B cell (primary cell): ENCODE measurements at places on chromosomes 13 and 19. TPM values are rescaled to one million over a fixed set of nuclear protein-coding genes. Genes with fewer than 3 reads are reported as not detected.

Gene R3HDM4
- total RNA-seq, result 165 and 176 TPM in 2 replicates

Gene DACT3
- 0.15 and 0.34 TPM in 2 replicates for total RNA-seq

Gene MBD3L2
- total RNA-seq, result not detected in 2 replicates

Gene C1QTNF9B
- not detected in 2 replicates for total RNA-seq

Gene ICAM5
- total RNA-seq, result 0.34 and 0.54 TPM in 2 replicates

Gene ZNF154
- 40.4 and 42.8 TPM in 2 replicates for total RNA-seq

Gene TMPRSS9
- total RNA-seq, result 0.15 TPM in 1 of 2 replicates, not detected in the other

Gene LGALS7B
- total RNA-seq, result not detected in 2 replicates

GRCh38 chr19:35076657-35077056, 35.1 kb downstream of the HPN start:
- H3K27ac ChIP-seq, result no peak overlapping the region
- no peaks in the 10 kb centered on the region for H3K36me3 ChIP-seq
- H3K4me3 ChIP-seq, result no peak overlapping the region
- H3K4me1 ChIP-seq, result peaks cover 42% of the 10 kb centered on the region

DNA sequence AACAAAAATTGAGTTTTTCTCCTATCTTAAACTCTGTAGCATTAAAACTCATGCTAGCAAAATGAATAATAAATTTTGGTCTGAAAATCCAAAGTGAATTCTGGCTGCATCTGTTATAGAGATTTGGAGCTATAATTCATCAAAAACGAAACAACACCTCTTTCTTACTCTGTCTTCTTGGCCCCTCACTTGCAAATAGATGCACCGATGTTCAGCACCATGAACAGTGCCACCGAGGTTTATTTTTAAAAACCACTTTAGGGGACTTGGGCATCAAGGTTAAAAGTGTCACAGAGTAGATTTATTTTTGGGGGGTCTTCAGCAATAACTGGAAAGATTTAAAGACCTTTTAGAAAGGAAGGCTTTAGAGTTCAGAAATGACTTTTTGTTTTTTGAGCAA, 26.1 kb upstream of the EID2 start:
- H3K27ac ChIP-seq, result no peak overlapping the region
- peaks cover 4% of the 10 kb centered on the region for H3K27me3 ChIP-seq
- no peak overlapping the region for H3K4me3 ChIP-seq
- no peak for DNase-seq
- H3K4me1 ChIP-seq, result no peaks in the 10 kb centered on the region

GRCh38 chr19:5436106-5436947, 18.9 kb upstream of the ZNRF4 start:
- H3K36me3 ChIP-seq, result no peaks in the 10 kb centered on the region
- no peak overlapping the region for H3K27ac ChIP-seq
- no peak for DNase-seq
- H3K4me3 ChIP-seq, result no peak overlapping the region

DNA sequence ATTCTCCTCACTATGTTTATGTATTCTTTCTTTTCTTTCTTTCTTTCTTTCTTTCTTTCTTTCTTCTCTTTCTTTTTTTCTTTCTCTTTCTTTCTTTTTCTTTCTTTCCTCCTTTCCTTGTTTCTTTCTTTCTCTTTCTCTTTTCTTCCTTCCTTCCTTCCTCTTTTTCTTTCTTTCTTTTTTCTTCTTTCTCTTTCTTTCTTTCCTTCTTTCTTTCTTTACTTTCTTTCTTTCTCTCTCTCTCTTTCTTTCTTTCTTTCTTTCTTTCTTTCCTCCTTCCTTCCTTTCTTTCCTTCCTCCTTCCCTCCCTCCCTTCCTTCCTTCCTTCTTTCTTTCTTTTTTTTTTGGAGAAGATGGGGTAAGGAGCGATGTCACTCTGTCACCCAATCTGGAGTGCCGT, 1405.5 kb downstream of the SLITRK5 start:
- no peak overlapping the region for H3K27ac ChIP-seq
- no peaks in the 10 kb centered on the region for H3K36me3 ChIP-seq
- no peaks in the 10 kb centered on the region for H3K4me1 ChIP-seq

DNA sequence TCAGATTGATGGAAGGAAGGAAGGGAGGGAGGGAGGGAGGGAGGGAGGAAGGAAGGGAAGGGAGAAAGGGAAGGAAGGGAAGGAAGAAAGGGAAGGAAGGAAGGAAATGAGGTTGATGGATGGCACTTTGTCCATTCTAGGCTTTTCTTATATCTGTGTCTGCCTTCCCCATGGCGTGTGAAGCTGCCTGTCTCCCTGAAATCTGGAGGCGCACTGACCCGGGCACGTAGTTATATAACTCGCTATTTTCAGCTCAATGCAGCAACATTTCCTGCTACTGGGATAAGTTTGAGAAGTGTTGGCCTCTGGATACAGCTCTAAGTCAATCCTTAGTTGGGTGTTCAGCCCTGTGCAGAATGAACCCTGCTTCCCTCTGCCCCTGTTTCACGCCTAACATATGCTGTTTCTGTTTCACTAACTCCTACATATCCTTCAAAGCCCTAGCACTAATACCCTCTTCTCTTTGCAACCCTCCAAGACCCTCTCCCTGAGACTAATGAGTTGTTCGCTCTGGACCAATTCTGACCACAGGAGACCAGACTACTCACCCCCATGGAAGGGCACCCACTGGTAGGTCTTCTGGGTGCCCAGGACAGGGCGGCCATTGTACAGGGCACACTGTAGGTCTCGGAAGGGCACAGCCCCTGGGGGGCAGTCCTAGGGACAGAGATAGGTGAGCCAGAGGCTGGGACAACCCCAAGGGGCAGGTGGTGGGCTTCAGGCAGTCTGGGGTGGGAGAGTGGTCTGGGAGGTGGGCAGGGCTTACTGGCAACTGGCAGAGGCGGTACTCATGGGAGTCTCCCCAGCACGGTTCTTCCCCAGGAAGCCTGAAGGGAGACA, 3.0 kb downstream of the ADAMTSL5 start:
- no peak overlapping the region for H3K27ac ChIP-seq
- DNase-seq, result no peak
- peaks cover 3% of the 10 kb centered on the region for H3K27me3 ChIP-seq
- H3K36me3 ChIP-seq, result no peaks in the 10 kb centered on the region
- H3K4me3 ChIP-seq, result no peak overlapping the region
- H3K4me1 ChIP-seq, result peaks cover 22% of the 10 kb centered on the region

DNA sequence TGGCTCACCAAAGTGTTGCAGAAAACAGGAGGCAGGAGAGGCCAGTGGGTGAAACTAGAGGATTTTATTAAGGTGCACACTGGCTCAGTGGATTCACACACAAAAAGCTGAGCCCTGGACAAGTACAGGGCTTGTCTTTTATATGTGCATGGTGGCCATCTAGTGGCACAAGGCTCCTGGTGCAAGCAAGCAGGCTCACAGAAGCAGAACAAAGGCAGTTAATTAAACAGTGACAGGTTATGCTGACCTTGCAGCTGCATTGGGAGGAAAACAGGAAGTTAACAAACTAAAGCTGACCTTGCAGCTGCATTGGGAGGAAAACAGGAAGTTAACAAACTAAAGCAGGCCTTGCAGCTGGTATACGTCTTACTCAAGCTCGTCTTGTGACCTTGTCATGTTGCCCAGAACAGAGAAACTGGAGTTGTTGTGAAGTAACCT, 65.3 kb upstream of the ZNF681 start:
- H3K36me3 ChIP-seq, result no peaks in the 10 kb centered on the region
- DNase-seq, result peak; percentile 46
- H3K4me1 ChIP-seq, result no peaks in the 10 kb centered on the region
- H3K27me3 ChIP-seq, result no peaks in the 10 kb centered on the region
- H3K27ac ChIP-seq, result peak overlapping the region; percentile 44

DNA sequence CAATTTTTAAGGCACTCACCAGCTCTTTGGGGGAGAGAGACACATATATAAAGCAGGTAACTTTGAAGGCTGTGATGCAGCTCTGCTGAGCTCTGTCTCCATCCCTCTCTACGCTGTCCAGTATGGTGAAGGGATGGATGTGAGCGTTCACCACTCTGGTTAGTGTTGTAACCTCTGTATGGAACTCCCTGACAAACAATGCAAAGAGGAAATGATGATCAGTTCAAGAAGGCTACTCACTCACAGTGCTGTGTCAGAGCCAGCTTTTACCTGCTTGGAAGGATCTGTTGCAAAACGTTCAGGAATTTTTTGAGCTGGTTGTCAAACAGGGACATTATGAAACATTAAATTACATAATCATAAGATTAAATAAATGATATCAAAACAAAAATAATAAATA, 90.8 kb upstream of the SLC10A2 start:
- H3K4me1 ChIP-seq, result no peaks in the 10 kb centered on the region
- H3K4me3 ChIP-seq, result no peak overlapping the region
- no peaks in the 10 kb centered on the region for H3K36me3 ChIP-seq

DNA sequence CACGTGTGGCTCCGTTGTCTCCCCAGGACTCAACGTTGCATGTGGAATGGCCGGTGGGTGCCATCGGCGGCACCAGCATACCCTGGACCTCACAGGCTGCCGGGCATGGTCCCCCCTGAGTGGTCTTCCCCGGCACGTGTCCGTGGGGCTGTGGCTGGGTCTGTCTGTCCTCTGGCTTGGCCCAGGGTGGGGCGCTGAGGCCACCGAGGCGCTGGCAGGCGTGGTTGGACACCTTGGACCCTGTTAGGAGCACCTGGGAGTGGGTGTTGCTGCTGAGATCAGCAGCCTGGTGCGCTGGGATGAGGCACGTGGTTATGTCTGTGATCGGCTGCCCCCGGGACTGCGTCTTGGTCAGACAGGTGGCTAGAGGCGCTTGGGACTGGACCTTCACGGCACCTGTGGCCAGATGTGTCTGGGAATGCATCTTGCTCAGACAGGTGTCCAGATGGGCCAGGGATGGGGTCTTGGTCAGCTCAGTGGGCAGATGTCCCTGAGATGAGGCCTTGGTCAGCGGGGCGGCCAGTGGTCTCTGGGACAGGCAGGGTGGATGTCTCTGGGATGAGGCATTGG, 9.2 kb downstream of the IQCN start:
- H3K27ac ChIP-seq, result no peak overlapping the region
- no peaks in the 10 kb centered on the region for H3K36me3 ChIP-seq
- H3K4me3 ChIP-seq, result no peak overlapping the region
- no peaks in the 10 kb centered on the region for H3K4me1 ChIP-seq

DNA sequence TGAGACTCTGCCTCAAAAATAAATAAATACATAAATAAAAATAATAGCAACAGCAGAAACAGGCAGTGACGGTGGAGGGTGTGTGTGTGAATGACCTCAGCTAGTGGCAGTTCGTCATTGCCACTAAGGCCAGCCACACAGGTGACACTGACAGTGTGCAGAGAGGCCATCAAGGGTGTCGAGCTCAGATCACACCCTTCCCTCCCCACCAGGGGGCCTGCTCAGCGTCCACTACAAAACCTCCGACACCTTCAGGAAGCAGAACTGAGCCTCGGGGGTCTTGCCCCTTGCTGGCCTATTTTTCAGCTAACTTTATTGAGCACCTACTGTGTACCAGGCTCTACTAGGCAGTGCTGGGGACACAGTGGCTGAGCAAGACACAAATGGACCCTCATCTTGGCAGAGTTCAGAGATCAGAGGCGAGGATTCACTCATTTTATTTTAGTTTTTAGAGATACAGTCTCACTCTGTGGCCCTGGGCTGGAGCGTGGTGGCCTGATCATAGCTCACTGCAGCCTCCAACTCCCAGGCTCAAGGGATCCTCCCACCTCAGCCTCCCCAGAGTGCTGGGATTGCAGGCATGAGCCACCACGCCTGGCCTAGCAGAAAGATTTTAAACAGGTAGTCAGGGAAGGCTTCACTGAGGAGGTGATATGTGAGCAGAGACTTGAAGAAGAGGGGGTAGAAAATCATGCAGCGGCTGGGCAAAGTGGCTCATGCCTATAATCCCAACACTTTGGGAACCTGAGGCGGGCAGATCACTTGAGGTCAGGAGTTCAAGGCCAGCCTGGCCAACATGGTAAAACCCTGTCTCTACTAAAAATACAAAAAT, 30.3 kb upstream of the SEMA6B start:
- no peaks in the 10 kb centered on the region for H3K36me3 ChIP-seq
- peaks cover 2% of the 10 kb centered on the region for H3K4me1 ChIP-seq
- no peak overlapping the region for H3K27ac ChIP-seq
- peaks cover 42% of the 10 kb centered on the region for H3K27me3 ChIP-seq

- no peak overlapping the region for H3K27ac ChIP-seq
- peaks cover 2% of the 10 kb centered on the region for H3K4me1 ChIP-seq
- no peak overlapping the region for H3K4me3 ChIP-seq
- H3K27me3 ChIP-seq, result no peaks in the 10 kb centered on the region
Observed at GRCh38 chr19:14052470-14052869, 9.4 kb downstream of the PALM3 start.

- H3K4me3 ChIP-seq, result no peak overlapping the region
- no peak for DNase-seq
- H3K36me3 ChIP-seq, result no peaks in the 10 kb centered on the region
Observed at GRCh38 chr13:79779761-79780160, 298.8 kb downstream of the NDFIP2 start.

GRCh38 chr19:49923055-49924003, 5.7 kb upstream of the ATF5 start:
- no peak overlapping the region for H3K4me3 ChIP-seq
- H3K36me3 ChIP-seq, result peaks cover 49% of the 10 kb centered on the region
- peaks cover 28% of the 10 kb centered on the region for H3K4me1 ChIP-seq
- no peak for DNase-seq
- H3K27ac ChIP-seq, result no peak overlapping the region

DNA sequence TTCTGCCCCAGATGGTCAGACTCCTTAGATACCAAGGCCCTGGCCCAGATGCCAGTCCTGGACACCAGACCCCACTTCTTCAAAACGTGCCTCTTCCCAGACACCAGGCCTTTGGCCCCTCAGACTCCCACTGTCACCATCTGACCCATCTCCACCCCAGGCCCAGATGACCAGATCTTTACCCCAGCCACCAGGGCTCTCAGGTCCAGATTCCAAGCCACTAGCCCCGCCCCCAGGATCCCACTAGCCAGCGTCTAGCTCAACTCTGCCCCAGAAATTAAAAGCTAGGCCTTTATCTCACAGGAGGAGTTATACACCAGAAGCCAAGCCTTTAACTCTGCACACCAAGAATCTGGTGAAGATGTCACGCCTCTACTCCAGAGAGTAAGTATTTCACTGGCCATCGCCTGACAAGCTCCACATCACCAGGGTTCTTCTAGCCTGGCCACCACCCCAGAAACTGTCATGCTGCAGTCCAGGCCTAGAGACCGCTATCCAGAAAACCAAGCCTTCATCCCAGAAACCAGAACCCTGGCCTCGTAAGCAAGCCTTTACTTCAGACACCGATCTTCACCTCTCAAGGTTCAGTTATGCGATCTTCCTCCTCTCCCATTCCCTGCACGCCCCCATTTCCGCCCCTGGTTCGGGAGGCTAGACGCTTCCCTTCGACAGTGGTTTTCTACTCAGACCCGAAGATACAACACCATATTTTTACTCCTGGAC, 595 bp downstream of the XAB2 start:
- peaks cover 19% of the 10 kb centered on the region for H3K4me1 ChIP-seq
- no peaks in the 10 kb centered on the region for H3K36me3 ChIP-seq
- no peaks in the 10 kb centered on the region for H3K27me3 ChIP-seq
- no peak for DNase-seq
- H3K4me3 ChIP-seq, result peak overlapping the region; percentile 80
